ENCODE measurements at places on chromosomes 4 and X.

DNA sequence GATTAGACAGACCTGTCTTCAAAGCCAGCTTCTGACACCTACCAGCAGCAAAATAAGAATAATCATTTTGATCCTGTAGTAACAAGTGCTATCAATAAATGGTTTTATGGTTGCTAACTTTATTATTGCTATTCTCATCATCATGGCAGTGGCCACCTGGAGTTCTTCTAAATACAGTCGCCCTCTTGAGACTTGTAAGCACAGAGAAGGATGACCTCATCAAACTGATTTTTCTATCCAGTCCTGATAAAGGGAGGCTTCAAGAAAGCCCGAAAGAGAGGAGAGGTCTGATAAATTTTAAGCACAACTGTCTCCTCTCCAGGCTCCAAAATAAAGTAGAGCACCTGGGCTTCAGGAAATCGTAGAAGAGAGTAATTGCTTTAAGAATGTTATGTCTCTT is 286.4 kb downstream of the USP46 start:
- no peak for DNase-seq

GRCh38 chr4:95959633-95960032 is 119.7 kb downstream of the PDHA2 start:
- DNase-seq: no peak

- DNase-seq: peak; percentile 22
Observed at GRCh38 chr4:113540859-113541258, 220.7 kb downstream of the CAMK2D start.

GRCh38 chr4:129916991-129917390 is 821.0 kb downstream of the C4orf33 start:
- no peak for DNase-seq

GRCh38 chr4:187258651-187259401 is 535.2 kb upstream of the FAT1 start:
- no peak for DNase-seq

GRCh38 chr4:158729716-158730559 is 6.7 kb upstream of the PPID start:
- DNase-seq: peak; percentile 26
